ENCODE measurements at places on chromosomes 3 and 15.

- no peak for DNase-seq
These were observed 762.2 kb downstream of the NR2F2 start for GRCh38 chr15:97092656-97093055.

GRCh38 chr3:94564247-94564646, 501.4 kb downstream of the NSUN3 start:
- no peak for DNase-seq

- DNase-seq = no peak
These were observed 331.9 kb downstream of the ULK4 start for GRCh38 chr3:41629986-41630385.

DNA sequence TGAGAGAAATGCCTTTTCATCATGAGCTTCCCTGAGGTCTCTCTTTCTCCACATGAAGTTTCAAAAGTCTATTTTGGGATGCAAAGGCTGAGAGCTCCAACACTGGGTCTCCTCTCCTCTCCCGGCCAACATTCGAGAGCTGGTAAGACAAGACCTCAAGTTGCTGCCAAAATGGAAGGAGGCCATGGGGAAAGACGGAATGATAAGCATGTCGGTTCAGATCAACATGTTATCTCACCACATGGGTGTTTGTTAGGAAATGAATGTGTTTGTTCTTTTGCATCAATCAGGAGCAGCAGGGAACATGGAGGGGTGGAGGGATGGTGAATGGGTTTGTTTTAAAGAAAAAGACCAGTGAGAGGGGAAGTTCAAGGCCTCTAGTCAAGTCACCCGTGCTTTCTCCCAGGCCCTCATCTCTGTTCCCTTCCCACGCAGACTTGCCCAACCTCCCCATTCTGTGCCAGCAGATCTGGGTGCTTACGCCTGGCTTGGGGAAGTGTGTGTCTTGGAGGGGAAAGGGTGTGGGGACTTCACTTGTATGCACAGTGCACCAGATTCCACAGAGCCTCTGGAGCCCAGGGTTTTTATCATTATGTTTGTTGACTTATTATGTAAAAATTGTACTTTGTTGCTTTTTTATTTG, 23.5 kb upstream of the ATP10A start:
- no peak for DNase-seq

GRCh38 chr3:116039651-116039985, 405.7 kb downstream of the LSAMP start:
- DNase-seq = no peak

GRCh38 chr3:190288836-190289235, 33.4 kb downstream of the CLDN1 start:
- no peak for DNase-seq

DNA sequence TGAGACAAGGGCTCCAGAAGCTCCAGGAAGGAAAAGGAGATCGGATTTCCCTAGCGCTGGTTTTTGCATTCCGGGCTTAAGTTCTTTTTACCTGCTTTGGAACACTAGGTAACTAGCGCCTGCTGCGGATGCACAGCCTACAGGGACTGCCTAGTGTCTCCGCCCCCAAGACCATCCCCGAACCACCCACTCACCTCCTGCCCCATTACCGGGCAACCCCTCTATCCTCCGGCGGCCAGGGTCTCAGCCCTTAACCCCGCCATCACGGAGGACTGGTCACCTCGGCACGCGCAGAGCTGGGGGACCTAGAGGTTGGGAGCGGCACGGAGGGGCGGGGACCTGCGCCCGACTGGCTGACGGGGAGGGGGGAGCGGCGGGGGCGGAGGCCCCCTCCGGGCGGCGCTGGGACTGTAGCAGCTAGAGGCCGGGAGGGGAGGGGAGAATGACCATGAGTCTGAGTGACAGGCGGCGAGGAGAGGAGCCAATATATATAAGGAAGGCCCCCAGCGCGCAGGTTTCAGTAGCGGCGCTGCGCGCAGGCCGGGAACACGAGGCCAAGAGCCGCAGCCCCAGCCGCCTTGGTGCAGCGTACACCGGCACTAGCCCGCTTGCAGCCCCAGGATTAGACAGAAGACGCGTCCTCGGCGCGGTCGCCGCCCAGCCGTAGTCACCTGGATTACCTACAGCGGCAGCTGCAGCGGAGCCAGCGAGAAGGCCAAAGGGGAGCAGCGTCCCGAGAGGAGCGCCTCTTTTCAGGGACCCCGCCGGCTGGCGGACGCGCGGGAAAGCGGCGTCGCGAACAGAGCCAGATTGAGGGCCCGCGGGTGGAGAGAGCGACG, at the start of gene DLL4:
DLL4 (plus strand) TSS at position 520 of the 839 bp plus-strand sequence. CDS start 329 bp downstream, outside the sequence.
- peak; percentile 61 for DNase-seq

GRCh38 chr3:8530581-8530980, 29.0 kb downstream of the LMCD1 start:
- DNase-seq = no peak

DNA sequence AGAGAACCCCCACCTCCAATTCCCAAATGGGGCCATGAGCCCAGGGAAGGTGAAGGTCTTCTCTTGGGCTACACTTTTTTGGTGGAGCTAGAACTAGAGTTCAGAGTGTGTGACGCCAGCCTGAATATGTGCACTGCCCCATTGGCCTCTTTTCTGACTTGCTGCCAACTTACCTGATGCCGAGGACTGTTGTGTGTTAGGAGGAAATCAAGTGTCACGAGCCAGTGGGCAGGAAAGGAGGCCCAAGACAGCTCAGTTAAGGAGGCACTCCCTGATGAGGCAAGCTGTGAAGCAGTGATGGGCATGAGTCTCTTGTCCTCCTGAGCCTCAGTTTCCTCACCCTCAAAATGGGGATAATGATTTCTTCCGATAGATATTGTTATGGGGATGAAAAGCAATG, 107.8 kb downstream of the ANP32A start:
- DNase-seq = no peak
